Left lobe of liver (tissue), 2 donors: ENCODE measurements at places on chromosomes 12 and 14.

DNA sequence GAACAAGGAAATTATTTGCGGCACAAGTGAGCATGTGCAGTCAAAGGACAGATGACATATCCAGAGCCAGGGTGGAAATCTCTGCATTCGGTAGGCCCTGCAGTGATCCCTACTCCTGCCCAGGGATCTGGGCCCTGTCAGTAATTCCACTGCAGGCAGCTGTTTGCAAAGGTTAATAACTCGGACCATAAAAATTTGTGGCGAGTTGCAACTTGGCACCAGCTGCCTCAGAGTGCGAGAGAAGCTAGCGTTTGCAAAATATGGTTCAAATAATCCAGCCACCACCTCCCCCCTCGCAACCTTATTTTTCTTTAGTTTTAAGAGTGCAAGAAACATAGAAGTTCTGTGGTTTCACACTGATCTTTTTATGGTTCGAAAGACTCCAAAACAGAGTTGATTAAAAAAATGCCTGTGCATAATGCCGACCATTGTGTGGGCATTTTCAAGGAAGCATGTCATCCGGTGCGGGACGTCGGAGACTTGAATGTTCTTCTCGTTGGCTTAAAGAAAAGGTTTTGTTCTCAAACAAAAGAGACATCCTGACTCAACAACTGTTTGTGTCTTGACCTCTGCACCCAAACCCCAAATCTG is 224.5 kb downstream of the BCL11B start:
- DNase-seq: no peak

GRCh38 chr12:129200576-129200975 is 347.3 kb downstream of the GLT1D1 start:
- no peak for DNase-seq

- DNase-seq: no peak
Measured at GRCh38 chr14:55814873-55815272, 234.9 kb downstream of the KTN1 start.

GRCh38 chr14:64235652-64236640 is 58.2 kb downstream of the ESR2 start:
- peak; percentile 26 for DNase-seq

DNA sequence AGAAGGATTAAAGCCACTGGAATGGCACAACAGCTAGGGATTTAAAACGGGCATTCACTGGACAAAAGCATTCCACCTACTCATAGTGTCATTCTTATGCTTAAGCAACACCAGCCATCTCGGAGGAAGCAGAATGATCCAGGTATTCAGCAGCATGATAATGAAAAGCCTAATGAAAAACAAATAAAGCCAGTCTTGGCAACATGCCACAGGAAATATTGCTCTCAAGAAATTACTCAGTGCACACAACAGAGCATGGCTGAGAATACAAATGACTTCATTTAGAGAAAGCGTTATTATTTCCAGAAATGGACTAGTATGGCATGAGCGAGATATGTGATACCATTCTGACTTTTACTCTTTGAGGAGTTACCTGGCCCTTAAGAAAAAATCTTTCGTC is 442.2 kb downstream of the APAF1 start:
- no peak for DNase-seq

- DNase-seq: peak; percentile 84
Measured at GRCh38 chr12:569803-570434, 93.3 kb downstream of the NINJ2 start.

GRCh38 chr12:82529101-82529500 is 157.6 kb upstream of the TMTC2 start:
- no peak for DNase-seq

- no peak for DNase-seq
Measured at GRCh38 chr14:86129426-86129825, 599.5 kb downstream of the FLRT2 start.

DNA sequence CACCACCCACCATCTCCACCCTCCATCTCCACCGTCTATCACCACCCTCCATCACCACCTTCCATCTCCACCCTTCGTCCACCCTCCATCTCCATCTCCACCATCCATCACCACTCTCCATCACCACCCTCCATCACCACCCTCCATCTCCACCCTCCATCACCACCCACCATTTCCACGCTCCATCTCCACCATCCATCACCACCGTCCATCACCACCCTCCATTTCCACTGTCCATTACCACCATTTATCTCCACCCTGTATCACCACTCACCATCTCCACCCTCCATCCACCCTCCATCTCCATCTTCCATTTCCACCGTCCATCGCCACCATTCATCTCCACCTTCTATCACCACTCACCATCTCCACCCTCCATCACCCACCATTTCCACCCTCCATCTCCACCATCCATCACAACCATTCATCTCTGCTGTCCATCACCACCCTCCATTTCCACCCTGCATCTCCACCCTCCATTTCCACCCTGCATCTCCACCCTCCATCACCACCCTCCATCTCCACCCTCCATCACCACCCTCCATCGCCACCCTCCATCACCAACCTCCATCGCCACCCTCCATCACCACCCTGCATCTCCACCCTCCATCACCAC is 6.1 kb upstream of the CEP170B start:
- peak; percentile 10 for DNase-seq

- DNase-seq: no peak
Measured at GRCh38 chr12:104377514-104377812, 73.9 kb downstream of the EID3 start.

- no peak for DNase-seq
Measured at GRCh38 chr12:24997970-24998582, 49.2 kb upstream of the BCAT1 start.

DNA sequence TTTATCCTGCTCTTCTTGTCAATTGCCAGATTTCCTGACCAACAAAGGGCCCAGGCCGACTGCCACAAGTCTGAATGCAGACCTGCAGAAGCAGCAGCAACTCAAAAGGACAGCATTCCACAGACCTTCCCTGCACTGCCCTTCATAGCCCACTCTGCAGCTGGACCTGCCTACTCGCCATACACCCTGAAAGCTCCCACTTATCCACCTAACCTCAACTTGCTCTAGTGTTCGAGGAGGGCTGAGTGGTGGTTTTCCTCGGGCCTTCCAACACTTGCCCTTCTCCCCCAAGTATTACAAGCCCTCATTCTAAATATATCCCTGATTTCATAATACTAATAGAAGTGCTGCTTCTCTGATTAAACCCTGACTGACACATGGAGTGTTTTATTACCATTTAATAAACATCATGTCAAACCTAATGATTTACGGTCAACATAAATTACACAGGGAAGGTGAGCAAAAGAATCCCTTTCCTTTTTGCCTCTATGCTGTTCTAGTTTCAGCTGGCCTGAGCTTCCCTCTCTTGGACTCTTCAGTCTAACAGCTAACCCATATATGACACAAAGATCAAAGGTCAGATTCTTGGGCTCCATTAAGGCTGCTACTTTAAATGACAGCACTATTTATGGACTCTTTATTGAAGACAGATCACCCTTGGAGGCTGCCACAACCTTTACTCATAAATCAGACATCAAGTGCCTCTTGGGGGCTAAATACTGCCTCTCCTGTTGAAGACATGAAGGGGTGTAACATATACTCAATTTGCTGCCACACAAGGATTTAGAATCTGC is 1546.9 kb upstream of the TMEM132C start:
- no peak for DNase-seq

GRCh38 chr14:49908433-49908782 is 15.5 kb downstream of the ARF6 start:
- DNase-seq: no peak

- no peak for DNase-seq
Measured at GRCh38 chr14:63909984-63910383, 57.2 kb downstream of the SYNE2 start.

- no peak for DNase-seq
Measured at GRCh38 chr14:73710737-73711136, 3.4 kb downstream of the PNMA1 start.

DNA sequence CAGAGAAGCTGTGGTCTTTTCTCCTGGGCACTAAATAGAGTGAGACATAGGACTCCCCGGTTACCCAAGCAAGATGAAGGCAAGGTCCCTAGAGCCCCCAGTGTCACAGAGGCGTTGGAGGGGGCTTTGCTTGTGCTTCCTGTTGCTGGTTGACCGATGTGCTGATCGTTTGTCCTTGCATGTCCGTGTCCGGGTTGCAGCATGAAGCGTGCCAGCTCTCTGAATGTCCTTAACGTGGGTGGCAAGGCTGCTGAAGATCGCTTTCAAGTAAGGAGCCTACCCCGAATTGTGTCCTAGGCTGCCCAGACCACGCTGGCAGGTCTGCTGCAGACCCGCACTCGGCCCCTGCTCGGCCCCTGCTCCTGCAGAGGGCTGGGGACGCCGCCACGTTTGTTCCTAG is 23.1 kb downstream of the XRCC3 start:
- no peak for DNase-seq

DNA sequence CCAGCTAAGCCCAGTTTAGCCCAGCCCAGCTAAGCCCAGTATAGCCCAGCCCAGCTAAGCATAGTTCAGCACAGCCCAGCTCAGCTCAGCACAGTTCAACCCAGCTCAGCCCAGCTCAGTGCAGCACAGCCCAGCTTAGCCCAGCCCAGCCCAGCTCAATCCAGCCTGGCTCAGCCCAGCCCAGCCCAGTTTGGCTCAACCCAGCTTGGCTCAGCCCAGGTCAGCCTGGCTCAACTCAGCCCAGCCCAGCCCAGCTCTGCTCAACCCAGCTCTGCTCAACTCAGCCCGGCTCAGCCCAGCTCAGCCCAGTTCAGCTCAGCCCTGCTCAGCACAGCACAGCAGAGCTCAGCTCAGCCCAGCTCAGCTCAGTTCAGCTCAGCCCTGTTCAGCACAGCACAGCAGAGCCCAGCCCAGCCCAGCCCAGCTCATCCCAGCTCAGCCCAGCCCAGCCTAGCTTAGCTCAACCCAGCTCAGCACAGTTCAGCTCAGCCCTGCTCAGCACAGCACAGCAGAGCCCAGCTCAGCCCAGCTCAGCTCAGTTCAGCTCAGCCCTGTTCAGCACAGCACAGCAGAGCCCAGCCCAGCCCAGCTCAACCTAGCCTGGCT is 330.9 kb downstream of the TMEM121 start:
- no peak for DNase-seq

- DNase-seq: no peak
Measured at GRCh38 chr12:47862167-47862750, 42.5 kb downstream of the VDR start.

DNA sequence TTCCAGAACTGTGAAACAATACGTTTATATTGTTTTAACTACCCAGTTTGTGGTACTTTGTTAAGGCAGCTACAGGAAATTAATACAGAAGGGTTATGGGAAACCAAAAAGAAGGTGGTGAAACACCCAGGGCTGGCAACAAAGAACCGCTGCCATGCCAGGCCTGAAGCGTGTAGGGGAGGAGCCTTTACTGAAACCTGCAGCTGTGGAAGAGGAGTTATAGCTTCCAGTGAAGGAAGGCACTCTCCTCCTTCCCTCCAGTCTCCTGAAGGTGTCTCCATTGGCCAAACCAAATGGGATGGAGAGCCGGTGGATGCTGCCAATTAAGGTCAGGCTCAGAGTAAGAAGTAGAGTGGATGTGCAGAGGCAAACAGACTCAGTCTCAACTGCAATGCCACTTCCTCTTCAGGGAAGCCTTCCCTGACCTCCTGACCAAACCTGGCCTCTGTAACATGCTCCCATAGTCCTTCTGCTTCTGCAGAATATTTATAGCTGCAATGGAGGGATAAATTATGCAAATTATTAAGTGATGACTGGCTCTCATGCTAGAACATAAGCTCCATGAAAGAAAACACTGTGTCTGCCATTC is 168.3 kb downstream of the DAD1 start:
- no peak for DNase-seq

DNA sequence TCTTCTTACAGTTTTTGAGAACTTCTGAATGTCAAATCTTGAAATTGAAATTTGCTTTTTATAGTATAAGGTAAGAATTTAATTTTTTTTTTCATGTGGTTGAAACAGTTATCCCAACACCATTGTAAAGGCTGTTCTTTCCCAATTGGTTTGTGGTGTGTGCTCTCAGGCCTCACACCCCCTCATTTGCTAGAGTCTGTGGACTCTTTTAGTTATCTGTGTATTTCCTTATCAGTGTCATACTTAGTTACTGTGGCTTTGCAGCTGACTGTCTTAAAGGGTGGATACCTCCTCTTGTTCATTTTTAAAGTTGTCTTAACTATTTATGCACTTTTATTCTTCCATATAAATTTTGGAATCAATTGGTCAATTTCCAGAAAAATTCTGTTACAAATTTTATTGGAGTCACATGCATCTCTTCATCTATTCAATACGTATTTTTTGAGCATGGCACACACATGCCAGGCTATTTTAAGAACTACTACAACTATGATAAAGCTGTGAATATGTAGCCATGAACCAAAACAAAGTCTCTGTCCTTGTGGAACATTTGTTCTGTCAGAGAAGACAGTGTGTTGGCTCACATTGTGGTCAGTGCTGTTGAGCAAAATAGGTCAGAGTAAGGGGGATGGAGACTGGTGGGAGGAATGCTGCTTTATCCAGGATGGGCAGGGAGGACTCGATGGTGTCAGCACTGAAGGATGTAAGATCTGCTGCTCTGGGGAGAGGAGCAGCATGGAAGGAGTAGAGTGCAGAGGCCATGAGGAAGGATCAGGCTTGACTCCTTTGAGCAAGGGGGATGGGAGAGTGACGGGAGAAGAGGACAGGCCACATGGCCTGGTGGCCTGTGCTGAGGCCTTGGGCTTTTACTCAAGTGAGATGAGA is 24.1 kb downstream of the FGF23 start:
- DNase-seq: no peak

DNA sequence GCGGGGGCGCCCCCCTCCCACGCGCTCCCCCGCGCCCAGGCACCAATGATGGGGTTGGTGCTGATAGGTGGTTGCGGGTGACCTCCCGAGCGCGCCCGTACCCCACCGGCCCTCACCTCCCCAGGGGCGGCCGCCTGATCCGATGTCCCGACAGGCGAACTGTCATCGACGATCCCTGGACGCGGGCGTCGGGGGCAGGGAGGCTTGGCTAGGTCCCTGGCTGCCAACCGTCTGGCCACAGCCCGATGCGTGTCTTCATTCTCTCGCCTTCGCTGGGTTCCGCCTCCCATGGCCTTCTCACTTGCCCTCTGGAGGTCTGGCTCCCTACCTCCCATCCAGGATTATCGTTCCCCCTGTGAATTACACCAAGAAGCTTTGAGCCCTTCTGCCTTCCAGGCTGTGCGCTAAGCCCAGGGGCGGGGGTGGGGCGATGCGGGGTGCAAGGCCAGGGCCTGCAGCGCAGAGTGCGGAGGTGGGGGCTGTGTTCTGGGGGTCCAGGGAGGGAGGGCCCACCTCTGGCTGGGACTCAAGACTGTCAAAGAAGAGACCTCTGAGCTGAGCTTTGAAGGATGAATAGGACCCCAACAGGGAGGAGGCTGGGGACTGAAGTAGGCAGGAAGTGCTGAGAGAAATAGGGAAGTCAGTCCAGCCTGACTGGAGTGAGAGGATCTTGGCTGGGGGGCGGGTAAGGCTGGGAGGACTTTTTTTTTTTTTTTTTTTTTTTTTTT is 7.7 kb upstream of the RACGAP1 start:
- no peak for DNase-seq

DNA sequence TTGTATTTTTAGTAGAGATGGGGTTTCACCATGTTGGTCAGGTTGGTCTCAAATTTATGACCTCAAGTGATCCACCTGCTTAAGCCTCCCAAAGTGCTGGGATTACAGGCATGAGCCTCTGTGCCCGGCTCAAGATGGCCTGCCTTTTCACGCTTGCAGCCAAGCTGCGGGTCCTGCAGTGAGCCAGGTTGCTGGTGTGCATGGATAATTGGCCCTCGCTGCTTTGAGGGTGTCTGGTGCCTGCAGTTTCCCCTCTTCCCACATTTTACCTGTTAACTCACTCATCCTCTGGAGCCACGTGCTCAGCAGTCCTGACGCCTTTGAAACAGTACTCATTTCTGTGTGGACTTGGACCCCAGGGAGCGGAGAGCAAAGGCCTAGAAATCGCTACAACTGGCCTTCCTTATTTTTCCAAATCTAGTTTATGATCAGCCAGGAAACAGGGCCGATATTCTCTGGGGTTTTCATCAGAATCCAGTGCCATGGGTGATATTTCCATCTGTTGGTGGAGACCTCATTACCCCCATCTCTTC is 42.2 kb downstream of the TPCN1 start:
- DNase-seq: peak; percentile 81
